GM13976 (cell line): ENCODE measurements at places on chromosomes 11 and 22.

DNA sequence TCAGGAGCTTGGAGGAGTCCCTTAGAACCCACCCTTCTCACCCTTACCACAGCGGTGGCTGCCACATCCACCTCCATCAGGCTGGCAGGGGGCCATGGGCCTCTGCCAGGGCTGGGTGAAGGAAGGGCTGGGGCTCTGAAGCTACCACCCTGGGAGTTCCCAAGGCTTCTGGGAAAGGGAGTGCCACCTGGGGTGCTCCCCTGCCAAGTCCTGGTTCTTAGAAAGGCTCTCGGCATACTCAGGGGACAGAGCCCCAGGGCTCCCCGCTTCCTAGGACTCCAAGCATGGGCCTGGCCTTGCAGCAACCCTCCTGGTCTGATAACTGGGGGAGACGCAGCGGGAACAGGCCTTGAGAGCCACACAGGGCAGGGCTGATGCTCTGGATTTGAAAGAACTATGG is 438 bp upstream of the PLA2G3 start:
- DNase-seq = peak; percentile 27

DNA sequence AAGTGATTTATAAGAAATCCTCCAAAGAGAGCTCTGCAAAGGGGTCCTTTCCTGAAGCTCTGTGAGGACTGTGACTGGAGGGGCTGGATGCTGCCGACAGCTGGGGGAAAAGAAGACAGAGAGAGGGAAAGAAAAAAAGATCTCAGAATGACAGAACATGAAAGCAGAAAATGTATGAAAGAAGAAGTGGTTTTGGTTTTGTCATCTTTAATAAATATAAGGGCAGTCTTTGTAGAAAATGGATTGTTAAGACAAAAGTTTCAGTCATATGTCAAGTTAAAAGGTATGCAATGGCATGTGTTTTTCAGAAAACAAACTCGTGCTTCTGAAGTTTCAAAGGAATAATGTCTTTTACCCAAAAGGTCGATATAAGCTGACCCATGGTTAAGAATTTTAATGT is 105.5 kb downstream of the CCDC83 start:
- no peak for DNase-seq

GRCh38 chr11:1067812-1068496 is 6.7 kb upstream of the MUC2 start:
- DNase-seq = no peak

GRCh38 chr11:75351541-75351790 is at the start of gene ARRB1:
Gene ARRB1, minus strand, starts transcription at chr11:75351661. Its CDS starts 54 bp downstream, at chr11:75351607.
- peak; percentile 77 for DNase-seq

- DNase-seq = no peak
These were observed 109.7 kb upstream of the MTMR2 start for GRCh38 chr11:96033599-96033998.

DNA sequence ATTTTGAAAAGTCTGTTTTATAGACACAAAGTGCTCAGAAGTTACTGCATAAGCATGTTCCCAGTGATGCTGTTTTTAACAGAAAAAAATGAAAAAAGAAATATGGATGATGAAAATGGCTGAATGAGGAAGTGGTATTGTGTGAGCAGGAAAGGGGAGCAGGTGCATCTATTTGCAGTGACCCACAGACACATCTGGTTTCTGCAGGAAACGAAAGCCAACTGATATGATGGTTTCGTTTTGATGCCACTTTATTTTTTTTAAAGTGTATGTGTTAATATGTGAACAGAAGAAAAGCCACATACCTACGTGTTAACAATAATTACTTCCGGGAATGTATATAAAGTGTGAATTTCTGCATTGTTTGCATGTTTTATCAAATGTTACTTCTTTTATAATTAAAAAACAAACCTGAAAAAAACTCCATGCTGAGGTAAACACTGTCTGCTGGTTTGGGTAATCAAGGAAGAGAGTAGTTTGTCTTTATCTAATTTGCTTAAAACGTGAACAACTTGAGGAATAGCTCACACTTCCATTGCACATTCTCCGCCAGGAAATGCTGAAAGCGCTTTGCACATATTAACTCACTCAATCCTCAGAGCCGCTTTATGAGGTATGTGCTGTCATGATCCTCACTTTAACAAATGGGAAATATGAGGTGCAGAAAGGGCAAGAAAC is 1335.9 kb downstream of the TBC1D22A start:
- peak; percentile 86 for DNase-seq

DNA sequence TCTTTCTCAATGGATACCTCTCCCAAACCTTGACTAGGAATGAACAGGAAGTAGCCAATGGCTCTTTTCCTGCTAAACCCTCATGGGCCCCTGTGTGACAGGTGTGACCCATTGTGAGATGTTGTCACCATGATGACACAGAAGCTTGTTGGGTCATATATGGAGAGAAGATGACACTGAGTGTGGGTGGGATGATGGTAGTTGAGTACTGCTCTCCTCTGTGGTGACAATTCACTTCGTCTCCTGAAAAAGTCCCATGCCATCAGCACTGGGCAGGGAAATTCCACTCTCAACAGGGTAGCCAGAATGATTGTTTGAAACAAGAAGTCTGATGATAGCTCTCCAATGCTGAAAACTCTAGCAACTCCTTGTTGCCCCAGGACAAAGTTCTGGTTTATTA is 94.0 kb upstream of the SEZ6L start:
- DNase-seq = no peak

GRCh38 chr11:19962053-19962800 is 198.0 kb downstream of the DBX1 start:
- DNase-seq = no peak

DNA sequence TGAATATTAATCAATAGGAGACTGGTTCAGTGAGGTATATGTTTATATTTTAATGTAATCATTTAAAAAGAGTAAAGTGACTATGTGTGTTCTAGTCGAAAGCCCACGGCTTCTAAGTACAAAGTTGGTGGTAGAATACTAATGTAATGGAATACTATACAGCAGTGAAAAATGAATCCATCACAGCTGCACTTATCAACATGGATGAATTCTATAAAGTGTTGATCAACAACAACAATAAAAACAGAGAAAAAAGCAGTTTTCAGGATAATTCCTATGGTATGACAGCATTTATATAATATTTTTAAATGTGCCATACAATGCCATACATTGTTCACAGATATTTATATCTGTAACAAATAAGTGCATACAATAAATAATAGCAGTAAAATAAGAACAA is 114.1 kb downstream of the SEZ6L start:
- no peak for DNase-seq

GRCh38 chr22:40107851-40108378 is 69.8 kb upstream of the TNRC6B start:
- no peak for DNase-seq
